ENCODE measurements at places on chromosomes 7 and 10. TPM values are rescaled to one million over a fixed set of nuclear protein-coding genes. Genes with fewer than 3 reads are reported as not detected.

DNA sequence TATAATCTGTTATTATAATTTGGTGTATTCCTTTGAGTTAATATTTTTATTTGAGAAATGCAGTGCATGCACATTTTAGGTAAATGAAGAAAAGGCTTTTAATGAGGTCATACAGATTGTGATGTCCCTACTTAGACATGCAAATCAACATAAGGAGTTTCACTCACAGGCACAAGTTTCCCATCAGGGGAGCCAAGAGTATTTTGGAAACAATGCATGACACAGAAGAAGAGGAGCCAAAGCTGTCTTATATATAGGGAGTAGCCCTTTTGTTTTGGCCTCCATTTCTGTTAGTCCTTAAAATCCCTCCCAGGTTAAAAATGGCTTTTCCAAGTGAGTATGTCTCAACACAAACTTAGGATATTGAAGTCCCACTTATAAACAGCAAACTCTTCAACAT, 703.4 kb upstream of the ANKRD30A start:
- peak; percentile 78 for DNase-seq

Gene SYNPO2L
- total RNA-seq = 28.0 TPM

- DNase-seq = peak; percentile 24
Observed at GRCh38 chr7:69994886-69995542, 396.7 kb downstream of the AUTS2 start.

- DNase-seq = peak; percentile 23
Observed at GRCh38 chr7:1531263-1531978, 919 bp downstream of the MAFK start.

DNA sequence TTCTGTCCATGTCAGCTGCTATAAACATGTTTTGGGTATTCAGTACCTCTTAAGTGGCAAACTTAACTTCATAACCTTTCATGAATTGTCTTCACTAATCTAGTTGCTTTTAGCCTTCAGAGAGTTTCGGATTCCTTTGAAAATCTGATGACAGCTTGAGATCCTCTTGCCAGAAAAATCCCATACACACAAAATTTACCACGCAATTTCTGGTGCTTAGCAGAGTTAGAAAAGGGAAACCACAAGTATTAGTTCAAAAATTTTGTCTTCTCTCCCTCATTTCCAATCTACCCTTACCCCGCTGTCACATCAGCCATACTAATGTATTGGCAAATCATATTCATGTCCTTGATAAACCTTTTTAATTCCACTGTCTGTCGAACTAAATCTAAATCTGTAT, 72.7 kb upstream of the TMEM106B start:
- no peak for DNase-seq

Gene COL1A2
- total RNA-seq = 4,115 TPM

- no peak for DNase-seq
Observed at GRCh38 chr7:1707756-1708595, 37.9 kb downstream of the ELFN1 start.

GRCh38 chr10:127194111-127194510, 2.3 kb downstream of the INSYN2A start:
- DNase-seq = no peak

GRCh38 chr7:25521236-25521635, 292.9 kb upstream of the NPVF start:
- no peak for DNase-seq
